Left forelimb (tissue), 1 donor: ENCODE measurements at places on chromosomes 13 and 19.

GRCh38 chr13:50713523-50714248 lies 129.8 kb downstream of the DLEU7 start:
- no peak for DNase-seq

DNA sequence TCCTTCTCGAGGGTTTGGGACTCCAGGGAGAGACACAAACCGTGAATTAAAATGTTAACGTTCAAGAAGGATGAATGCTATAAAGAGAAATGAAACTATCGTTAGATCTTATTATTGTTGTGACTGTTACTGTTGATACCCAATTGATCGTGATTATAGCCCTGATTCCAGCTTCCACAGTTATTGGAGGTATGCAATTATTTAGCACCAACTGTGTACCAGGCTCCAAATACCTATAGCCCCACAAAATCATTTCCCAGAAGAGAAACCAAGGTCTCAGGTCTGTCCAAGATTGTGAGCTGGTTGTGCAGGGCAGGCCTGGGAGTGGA lies 30.1 kb upstream of the NFIC start:
- no peak for DNase-seq

DNA sequence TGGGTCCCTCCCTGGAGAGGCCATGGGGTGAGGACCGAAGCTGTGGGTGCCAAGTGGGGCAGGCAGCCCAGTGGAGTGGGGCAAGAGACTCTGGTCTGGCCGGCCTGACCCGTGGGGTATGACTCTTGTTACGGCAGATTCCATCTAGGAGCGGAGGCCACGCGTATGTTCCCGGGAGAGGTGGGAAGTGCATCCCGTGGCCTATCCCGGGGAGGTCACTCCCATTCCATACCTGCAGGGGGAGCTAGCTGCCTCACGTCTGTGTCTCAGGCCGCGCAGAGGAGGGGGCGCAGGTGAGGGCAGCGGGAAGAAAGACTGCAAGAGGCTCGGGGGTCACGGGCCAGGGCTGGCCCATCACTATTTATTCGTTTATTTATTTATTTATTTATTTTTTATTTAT lies 4.9 kb downstream of the CSNK1G2 start:
- no peak for DNase-seq

DNA sequence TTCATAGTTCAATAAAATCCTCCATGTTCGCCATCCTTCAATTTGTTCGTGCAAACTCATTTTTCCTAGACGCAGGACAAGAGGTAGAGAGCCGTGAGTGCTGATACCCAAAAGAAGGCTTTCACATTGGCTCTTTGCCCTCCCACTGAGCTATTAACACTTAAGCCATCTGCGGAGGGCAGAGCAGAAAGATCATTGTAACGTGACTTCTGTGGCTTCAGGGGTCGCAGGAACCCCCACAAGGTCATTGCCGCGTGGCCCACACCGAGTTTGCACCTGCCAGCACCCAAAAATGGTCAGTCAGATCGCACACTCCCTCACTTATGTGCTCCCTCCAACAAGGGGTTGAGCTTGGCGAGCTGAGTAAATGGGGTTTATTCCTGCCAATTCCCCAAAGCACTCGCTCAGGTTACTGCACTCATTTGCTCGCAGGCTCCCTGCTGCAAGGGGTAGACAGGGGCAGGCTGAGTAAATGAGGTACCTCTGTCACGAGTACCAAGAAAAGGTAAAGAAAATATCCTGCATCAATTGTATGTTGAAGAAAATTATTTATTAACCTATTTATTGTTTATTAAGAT lies 144.1 kb downstream of the PRR20E start:
- DNase-seq = no peak

GRCh38 chr13:75103976-75104375 lies 378.0 kb downstream of the TBC1D4 start:
- no peak for DNase-seq

- no peak for DNase-seq
These were observed 640 bp upstream of the ZNF544 start for GRCh38 chr19:58227964-58228584.

DNA sequence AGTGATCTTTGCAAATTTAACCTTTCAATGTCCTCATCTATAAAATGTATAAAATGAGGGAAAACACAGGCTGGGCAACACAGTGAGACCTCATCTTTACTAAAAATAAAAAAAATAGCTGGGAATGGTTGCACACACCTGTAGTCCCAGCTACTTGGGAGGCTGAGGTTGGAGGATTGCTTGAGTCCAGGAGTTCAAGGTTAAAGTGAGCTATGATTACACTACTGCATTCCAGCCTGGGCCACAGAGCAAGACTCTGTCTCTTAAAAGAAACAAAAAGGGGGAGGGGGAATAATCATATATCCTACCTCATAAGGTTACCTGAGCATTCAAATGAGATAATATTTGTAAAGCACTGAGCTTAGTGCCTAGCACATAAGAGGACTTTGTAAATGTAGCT lies 5.8 kb downstream of the MTRF1 start:
- DNase-seq = no peak

GRCh38 chr13:50711996-50712395 lies 131.5 kb downstream of the DLEU7 start:
- DNase-seq = no peak

DNA sequence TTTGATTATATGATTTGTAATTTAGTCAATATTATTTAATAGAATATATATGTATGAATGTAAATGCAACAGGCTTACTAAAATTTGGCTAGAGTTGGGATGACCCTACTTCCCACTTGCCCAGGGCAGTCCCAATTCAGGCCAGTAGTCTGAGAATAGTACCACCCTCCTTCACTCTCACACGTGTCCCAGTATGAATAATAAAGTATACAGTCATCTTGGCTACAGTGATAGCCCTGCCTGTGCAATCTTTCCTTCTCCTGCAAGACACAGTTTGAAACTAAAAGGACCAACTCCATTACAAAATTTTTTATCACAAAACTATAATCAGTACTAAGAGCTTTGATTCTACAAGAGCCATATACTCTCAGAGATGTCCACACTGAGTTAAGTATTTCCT lies 76.2 kb downstream of the SACS start:
- DNase-seq = no peak

GRCh38 chr19:15871570-15871969 lies 26.3 kb downstream of the CYP4F2 start:
- no peak for DNase-seq
